ENCODE measurements at places on chromosomes 11 and 22.
A peak's percentile ranks its signal among the peaks of the same experiment; 100 is the strongest.

GRCh38 chr22:26038365-26038764 lies 130.9 kb upstream of the SEZ6L start:
- DNase-seq = no peak

DNA sequence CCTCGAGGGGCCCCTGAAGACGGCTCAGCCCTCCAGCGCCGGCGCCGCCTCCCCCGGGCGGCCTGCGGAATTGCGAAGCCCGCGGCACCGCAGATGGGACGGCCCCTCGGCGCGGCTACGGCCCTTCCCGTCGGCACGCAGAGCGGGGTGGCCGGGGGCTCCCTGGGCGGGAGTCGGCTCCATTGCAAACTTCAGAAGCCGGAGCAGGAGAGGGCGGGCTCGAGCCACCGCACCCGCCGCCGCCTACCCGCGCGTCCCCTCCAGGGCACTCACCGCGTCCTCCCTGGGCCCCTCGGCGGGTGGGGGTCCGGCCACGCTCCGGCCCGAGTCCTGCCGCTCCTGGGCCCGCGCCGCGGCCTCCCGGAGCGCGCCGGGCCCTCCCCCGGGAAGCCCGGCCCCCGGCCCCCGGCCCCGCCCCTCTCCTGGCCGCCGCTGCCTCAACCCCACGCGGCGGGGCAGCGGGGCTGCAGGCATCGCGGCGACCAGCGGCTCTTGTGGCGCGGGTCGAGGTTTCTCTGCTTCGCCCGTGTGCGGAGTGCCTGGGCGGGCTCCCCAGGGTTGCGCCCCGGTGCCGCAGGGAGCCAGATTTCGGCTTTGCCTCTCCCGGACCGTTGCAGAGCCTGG lies at the start of gene PACSIN3:
PACSIN3 (minus strand) TSS at position 359 of the 624 bp plus-strand sequence. CDS start 3,707 bp downstream, outside the sequence.
- peak; percentile 71 for DNase-seq

- no peak for DNase-seq
Observed at GRCh38 chr22:34534101-34534500, 531.9 kb upstream of the ISX start.

- no peak for DNase-seq
Observed at GRCh38 chr22:17131686-17132085, 10.5 kb upstream of the TMEM121B start.

DNA sequence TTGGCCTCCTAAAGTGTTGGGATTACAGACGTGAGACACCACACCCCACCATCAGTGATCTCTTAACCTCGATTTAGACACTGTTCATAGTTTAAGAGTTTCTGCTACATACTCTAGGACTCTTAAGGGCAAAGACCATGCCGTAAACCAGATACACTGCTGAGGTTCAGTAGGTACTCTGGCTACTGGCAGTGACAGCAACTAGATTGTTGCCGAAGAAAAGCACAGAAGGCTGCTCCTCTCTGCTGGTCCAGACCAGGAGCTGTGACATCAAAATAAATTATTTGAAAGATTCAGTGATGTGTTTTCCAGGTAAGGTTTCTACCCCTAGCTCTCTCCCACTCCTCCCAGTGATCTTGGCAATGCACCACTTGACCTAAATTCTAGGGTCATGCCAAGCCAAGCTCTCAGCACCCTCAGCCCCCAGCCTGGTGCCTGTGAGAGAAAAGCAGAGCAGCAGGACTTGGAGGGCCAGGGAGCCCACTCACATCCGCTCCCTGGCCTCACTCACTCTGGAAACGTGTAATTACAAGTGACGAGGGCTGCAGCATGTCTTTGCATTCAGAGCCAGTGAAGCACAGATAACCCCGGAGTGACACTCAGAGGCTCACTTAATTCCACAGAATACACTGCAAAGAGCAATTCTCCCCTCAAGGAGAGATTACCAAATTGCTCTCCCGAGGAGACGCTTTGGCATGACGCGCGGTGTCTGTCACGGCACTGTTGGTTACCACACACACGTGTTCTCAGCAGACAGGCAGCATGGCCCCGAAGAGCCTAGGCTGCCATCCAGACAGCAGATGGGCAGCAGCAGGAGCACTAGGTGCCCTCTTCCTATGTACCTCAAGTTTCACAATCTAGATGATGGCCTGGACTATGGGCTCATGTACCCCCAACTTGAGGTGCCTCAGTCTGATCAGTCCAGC lies 96.9 kb upstream of the PITPNB start:
- no peak for DNase-seq

- DNase-seq = no peak
Observed at GRCh38 chr11:46914363-46914762, 4.0 kb downstream of the LRP4 start.

- no peak for DNase-seq
Observed at GRCh38 chr11:61760946-61761345, 8.5 kb downstream of the MYRF start.

GRCh38 chr11:111633248-111633647 lies 31.0 kb downstream of the SIK2 start:
- DNase-seq = no peak

DNA sequence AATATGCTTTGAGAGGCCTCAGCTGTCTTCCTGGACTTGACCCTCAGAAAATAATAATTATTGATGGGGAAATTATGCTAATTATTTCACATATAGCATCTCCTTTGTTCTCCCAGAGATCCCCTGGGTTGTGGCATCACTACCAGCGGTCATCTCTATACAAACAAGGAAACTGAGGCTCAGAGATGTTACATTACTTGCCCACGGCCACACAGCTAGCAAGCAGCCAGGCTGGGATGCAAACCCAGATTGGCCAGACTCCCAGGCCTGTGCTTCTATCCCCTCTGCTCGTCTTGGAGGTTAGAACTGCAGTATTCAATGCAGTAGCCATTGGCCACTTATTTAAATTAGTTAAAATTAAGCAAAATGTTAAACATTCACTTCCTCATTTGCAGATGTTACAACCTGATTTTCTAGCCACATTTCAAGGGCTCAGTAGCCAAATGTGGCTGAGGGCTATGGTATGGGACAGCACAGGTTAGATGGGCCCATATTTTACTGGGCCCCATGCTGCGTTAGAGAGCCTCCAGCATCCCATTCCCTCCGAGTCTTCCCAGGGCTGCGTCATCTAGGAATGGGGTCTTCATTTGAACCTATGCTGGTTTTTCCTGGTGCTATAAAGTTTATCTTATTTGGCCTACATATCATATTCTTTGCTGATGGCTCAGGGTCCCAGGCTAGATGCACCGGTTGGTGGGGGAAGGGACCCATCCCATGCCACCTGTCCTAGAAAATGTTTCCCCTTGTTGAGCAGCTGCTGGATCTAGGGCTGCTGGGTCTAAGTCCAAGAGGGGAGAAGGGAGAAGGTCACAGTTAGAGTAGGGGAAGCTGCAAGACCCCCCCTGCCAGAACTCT lies 2.2 kb downstream of the SLC35C1 start:
- DNase-seq = no peak

DNA sequence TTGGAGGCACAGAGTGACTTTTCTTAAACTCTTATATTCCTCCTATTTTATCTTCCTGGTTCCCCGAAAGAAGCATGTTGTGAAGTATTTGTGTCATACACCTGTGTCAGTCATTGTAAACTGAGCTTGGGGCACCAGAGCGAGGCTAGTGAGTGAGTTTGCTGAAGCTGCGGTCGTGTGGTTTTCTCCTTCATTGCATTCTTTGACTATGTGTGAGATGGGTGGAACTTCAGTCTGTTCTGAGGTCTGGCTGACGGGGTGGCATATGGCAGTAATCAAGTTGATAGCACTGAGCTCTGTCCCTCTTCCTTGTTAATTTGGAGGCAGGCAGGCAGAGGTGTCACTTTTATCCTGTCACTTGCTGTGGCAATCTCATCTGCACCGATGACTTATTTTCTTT lies 4.2 kb downstream of the VPS26B start:
- no peak for DNase-seq

DNA sequence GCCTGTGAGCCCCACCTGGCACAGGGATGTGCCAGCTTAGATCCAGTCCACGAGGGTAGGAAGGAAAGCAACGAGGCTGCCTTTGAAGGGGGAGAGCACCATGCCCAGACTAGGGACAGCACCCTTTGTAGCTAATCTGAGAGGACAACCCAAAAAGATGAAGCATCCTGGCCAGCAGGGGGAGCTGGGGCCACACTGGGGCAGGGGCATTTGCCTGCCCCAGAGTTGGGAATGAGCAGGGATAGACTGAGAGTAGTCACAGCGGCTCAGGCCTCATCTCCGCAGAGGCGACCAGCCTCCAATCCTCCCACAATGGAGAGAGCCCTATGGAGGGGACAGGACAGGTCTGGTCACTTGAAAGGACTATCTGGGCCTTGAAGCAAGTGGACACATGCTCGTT lies 16.4 kb downstream of the LMO1 start:
- DNase-seq = peak; percentile 71

GRCh38 chr11:69611548-69612526 lies 29.1 kb upstream of the CCND1 start:
- DNase-seq = no peak

GRCh38 chr11:132142554-132142953 lies 772.1 kb downstream of the NTM start:
- no peak for DNase-seq

GRCh38 chr11:115170133-115170815 lies 333.9 kb downstream of the CADM1 start:
- DNase-seq = peak; percentile 10

DNA sequence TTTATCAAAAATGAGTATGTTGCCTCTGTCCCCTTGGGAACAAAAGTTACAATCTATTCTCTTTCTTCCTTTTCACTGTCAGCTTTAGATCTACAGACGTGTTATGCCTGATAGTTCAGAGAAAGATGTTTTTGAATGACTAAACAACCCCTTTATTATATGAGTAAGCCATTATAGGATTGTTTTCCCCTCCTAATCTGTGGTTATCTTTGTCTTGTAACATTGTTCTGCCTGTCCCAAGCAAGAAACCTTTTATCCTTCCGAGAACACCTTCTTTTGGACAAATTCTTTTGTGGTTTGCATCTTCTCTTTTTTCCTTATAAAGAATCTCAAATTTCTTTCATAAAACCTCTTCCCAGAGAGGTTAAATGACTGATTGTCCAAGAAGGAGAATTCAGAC lies 208.4 kb downstream of the DDX10 start:
- DNase-seq = no peak

GRCh38 chr11:121095561-121095960 lies 5.5 kb upstream of the TECTA start:
- no peak for DNase-seq

DNA sequence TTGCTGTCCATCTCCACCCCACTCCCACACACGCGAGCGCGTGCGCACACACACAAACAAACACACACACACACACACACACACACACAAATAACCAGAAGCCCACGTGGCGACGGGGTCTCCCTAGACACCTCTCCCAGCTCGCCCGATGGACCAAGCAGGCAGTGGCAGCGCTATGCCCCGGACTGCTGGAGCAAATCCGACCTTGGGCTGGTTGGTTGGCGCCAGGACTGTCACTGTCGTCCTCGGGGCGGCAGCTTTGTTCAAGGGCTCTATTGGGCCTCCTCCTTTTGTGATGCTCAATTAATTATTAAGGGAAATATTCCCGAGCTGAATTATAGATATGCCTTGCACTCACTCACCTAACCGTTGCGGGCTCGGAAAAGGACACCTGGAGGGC lies 1.7 kb upstream of the KCNA4 start:
- DNase-seq = no peak

DNA sequence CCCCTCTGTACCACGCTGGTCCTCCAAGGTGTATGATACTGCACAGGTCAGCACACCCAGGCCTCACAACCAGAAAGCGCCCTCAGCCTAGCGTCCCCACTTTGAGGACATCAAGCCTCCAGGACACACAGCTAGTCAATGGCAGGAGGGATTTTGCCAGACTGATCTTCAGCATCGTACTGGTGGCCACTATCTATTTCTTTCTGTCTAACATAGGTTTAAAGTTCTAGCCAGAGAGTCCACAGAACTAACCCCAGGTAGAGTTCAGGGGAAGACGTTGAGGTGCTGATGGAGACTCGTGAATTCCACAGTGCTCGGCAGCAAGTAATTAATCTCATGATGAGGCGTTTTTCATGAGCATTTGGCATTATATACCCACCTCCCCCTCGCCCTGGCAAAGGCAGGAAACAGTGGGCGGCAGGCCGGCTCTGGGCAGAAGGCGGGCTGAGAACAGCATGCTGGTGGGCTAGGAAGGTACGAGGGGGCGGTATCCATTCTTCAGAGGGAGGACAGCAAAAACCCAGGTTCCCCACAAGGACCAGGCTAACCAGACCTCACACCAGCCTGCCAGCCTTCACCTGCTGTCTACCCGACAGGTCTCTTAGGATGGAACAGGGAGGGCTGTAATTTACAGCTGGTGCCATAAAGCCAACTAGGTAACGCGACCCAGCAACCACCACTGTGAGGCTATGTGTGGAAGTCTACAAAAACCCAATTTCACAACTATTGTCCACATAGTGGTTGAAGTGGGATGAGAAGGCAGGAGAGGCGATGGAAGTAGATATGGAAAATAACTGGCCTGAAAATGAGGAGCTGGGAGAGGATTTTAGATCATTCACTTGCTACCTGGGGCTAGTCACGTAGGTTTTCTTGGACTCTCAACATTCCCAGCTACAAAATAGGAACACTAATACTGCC lies 18.5 kb downstream of the MYH9 start:
- DNase-seq = no peak

- DNase-seq = no peak
Observed at GRCh38 chr22:24125941-24126340, 55.3 kb upstream of the SUSD2 start.

DNA sequence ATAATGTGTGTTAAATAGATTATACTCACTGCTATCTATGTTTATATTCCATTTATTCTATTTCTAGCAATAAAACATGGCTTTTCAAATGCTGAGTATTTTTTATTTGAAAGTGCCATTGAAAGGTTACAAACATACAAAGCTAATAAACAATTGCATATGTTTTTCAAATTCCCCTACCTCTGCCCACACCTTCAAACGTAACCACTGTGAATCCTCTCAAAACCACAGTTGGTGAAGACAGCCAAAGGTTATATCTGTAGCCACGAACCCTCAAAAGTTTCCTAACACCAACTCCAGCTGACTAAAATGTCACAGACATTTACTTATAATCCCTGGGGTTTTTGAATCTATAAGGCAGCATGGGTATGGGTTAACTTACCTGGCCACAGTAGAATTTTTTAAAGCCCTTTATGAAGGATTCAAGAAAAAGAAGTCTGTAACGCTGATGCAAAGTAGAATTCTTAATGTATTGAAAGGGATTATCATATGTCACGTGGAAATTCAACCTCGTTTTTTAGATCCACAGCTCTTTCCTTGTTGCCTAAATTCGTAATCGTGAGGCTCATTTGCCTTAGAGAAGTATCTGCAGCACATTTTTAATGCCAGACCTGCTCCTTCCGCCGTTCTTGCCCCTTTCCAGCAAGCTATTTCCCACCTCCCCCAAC lies 122.5 kb upstream of the ZC3H12C start:
- no peak for DNase-seq

- DNase-seq = no peak
Observed at GRCh38 chr22:47379037-47379436, 616.6 kb downstream of the TBC1D22A start.

Data from Calu3 (cell line).